Endodermal cell (in vitro differentiated cells): ENCODE measurements at places on chromosomes 4 and X. TPM values are rescaled to one million over a fixed set of nuclear protein-coding genes. Genes with fewer than 3 reads are reported as not detected.

The ODAPH gene
- not detected in 2 replicates for total RNA-seq

The HS3ST1 gene
- total RNA-seq = 0.54 to 2.8 TPM (median 2.1 TPM) in 3 replicates

The RNF212 gene
- 4.0 and 5.6 TPM in 2 replicates for total RNA-seq

DNA sequence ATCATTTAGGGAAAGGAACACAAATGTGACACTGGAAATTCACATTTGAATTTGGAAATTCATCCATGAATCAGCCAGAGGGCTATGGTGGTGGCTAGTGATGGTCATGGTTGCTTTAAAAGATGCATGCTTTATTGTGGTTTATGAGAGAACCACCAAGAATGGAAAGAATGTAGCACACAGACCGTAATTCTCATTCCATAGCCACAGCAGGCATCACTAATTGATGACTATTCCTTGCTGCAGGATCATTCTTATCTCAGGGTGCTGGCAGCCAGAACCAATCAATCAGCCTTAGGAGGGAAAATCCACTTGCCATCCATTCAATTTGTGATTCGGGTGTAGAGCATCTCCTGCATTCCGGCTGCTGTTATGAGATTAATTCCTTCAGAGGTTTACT is 115.6 kb downstream of the DHRSX start:
- H3K27me3 ChIP-seq = no peaks in the 10 kb centered on the region
- H3K4me1 ChIP-seq = no peaks in the 10 kb centered on the region
- peaks cover 9% of the 10 kb centered on the region for H3K36me3 ChIP-seq
- H3K27ac ChIP-seq = no peak overlapping the region

DNA sequence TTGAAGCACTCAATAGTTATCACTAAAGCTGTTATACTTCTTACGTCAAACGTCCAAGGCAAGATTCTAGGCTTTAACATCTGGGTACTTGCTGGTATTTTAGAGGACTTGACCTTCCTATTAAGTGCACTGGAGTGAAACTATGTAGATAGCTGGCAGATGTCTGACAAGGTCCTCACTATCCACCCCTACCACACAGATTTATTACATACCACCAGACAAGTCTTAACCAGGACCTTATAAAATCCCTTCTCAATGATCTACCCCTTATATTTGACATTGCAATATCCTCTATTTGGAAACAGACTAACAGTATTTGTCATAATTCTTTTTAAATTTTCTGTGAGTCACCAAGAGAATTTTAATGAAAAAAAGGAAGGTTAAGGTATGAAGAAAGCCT is 78.8 kb downstream of the PDGFC start:
- DNase-seq = no peak
- no peaks in the 10 kb centered on the region for H3K27me3 ChIP-seq
- H3K4me3 ChIP-seq = no peak overlapping the region
- no peaks in the 10 kb centered on the region for H3K36me3 ChIP-seq
